ENCODE measurements at places on chromosomes 13 and 19. TPM values are rescaled to one million over a fixed set of nuclear protein-coding genes. Genes with fewer than 3 reads are reported as not detected.

GRCh38 chr19:50492303-50493052 lies 15.8 kb upstream of the GARIN5A start:
- DNase-seq = no peak

DNA sequence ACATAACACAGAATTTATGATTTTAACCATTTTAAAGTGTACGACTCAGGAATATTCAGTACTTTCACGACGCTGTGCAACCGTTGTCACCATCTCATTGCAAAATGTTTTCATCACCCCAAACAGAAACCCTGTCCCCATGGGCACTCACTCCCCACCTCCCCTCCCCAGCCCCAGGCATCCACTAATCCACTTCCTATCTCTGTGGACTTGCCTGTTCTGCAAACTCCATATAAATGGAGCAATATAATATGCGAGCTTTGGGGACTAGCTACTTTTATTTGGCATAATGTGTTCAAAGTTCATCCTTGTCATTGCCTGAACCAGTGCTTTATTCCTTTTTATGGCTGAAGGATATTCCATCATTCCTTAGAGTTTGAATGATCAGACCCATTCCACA lies 7.3 kb upstream of the INSR start:
- no peak for DNase-seq

DNA sequence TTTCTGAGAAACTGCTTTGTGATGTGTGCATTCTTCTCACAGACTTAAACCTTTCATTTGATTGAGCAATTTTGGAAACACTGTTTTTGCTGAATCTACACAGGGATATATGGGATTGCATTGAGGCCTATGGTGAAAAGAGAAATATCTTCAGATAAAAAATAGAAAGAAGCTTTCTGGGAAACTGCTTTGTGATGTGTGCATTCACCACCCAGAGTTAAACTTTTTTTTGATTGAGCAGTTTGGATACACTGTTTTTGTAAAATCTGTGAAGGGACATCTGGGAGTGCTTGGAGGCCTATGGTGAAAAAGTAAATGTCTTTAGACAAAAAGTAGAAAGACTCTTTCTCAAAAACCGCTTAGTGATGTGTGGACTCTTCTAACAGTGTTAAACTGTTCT lies 1683.8 kb downstream of the UQCRFS1 start:
- no peak for DNase-seq

DNA sequence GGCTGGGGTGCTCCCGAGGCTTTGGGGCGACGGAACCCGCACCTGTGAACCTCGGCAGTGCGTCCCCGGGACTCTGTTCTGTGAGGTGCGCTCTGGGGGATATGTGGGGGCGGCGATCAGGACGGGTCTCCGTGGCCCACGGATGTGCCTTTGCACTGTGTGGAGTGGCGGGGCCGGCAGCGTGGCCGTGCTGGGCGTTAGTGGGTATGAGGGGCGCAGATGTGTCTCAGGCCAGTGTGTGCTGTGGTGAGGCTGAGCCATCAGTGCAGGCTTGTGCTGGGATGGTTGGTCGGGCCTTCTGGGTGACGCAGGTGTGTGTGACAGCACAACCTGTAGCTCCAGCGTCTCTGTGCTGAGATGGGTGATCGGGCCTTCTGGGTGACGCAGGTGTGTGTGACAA lies 16.9 kb downstream of the ZNF331 start:
- DNase-seq = no peak

PIP5K1C gene
- 2.8 TPM for total RNA-seq

DNA sequence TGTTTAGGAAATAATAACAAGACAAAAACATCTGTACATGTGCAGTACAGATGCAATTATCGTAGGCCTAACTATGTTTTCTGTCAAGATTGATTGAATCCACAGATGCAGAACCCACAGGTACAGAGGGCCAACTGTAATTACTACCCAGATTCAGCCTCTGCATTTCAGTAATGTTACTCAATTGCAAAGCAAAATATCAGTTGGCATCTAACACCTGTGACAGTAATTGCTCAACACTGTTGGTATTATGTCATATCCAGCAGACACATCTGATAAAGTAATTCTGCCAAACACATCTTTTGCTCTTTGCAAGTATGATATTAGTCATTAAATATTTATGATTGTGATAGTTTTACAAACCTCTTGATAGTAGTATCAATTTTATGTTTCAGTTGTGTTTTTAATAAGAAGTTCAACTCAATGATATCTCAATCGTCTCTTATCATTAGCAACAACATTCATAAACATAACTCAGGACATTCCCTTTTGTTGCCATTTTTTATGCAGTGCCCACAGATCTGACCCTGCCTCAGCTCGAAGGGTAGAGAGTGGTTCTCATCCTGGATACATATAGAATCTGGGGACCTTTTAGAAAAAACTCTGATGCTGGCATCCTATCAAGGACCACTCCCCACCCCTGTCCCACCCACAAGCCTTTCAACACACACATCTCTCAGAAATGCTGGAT lies 104.7 kb downstream of the MYCBP2 start:
- no peak for DNase-seq

DNA sequence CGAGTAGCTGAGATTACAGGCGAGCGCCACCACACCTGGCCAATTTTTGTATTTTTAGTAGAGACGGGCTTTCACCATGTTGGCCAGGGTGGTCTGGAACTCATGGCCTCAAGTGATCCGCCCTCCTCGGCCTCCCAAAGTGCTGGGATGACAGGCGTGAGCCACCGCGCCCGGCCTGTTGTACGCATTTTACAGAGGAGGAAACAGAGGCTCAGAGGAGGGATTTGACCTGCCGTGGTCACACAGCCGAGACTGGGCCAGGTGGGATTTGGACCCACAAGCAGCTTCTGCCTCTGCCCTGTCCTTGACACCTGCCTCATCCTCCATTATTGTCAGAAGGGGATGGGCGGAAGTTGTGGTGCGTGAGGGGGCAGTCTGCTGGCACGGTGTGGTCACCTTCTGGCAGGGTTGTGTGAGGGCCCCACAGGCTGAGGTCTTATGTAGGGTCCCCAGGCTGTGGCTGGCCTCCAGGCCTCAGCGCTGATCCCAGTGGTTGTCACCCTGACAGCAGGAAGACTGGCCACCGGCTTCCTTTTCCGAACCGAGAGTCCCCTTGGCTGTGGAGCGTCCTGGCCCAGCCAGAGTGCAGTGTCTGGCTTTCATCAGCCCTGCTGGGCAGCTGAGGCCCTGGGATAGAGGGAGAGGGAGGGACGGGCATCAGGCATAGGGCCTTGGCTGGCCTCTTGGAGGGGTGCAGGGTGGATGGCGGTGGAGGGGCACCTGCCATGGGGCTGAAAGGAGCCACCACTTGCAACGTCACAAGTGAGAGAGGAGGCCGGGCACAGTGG lies 20.3 kb downstream of the NFIC start:
- DNase-seq = no peak

DNA sequence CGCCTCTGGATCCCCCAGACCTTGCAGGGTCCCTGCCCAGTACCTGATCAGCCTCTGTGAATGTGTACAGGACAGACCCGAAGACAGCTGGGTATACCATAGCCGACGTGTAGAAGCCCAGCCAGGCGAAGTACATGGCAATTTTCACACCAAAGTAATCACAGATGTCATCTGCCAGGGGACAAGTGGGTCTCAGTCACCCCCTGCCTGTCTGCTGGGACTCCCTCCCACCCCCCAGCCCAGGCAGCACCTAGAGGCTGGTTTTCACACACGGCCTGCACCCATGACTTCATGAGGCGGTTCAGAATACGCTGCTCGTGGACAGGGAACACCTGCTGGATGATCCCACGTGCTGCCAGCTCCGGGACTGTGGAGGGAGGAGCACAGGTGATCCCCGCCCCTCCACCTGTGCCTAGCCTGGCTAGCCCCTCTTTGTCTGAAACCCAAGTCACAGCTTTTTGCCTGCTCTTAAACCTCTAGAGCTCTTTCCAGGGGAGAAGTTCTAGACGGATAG lies 3.6 kb downstream of the ANO8 start:
- DNase-seq = no peak

ETV2 gene
- total RNA-seq = not detected

DNA sequence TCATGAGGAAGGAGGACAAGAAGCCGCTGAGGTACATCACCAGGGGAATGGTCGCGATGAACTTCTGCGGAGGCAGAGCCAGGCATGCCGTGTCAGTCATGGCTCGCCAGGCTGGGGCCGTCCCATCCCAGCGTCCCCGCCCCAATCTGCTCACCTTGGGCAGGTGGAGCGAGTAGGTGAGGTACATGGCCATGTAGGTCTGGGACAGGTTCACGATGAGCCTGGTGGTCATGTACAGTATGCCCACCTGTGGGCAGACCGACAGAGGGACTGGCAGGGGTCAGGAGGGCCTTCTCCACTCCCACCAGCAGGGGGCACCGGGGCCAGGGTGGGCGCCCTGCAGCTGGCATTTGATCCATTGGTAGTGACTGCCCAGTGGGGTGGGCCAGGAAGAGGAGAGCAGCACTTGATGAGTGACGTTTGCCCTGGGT lies 8.3 kb downstream of the TEKTIP1 start:
- DNase-seq = no peak

TNNT1 gene
- total RNA-seq = 1.7 TPM

PROZ gene
- not detected for total RNA-seq

DNA sequence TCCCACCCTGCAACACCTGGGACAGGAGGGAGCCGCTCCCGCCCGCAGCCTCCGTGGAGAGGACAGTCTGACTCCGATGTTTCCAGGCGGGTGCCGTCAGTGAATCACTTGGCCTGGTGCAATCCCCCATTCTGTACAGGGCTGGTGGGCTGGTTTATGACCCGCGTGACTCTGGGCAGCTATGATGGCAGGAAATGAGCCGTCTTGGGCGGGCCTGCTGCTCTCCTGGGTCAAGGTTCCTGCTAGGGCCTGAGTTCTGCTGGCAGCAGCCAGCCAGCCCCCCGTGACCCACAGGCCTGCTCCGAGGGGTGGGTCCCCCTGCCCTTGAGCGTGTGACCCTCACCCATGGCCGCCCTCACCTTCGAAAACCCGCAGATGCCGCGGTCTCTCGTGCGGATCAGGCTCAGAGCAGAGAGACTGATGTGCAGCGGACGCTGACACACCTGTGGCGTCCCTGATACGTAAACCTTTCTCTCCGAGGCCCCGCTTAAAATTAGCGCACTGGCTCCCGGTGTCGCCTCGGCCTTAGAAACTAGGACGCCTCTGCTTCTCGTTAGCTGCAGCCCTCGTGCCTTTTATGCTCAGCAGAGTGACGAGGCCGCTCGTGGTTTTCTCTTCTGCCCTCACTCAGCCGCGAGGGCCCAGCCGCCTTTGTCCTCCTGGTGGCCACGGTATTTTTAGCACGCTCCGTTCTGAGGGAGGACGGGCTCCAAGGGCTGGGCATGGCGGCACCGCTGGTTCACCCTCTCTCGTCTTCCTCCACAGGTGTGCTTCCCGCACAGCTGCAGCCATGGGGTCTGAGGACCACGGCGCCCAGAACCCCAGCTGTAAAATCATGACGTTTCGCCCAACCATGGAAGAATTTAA lies 63.4 kb downstream of the KDM4B start:
- no peak for DNase-seq

SCAMP4 gene
- 33.0 TPM for total RNA-seq

DNA sequence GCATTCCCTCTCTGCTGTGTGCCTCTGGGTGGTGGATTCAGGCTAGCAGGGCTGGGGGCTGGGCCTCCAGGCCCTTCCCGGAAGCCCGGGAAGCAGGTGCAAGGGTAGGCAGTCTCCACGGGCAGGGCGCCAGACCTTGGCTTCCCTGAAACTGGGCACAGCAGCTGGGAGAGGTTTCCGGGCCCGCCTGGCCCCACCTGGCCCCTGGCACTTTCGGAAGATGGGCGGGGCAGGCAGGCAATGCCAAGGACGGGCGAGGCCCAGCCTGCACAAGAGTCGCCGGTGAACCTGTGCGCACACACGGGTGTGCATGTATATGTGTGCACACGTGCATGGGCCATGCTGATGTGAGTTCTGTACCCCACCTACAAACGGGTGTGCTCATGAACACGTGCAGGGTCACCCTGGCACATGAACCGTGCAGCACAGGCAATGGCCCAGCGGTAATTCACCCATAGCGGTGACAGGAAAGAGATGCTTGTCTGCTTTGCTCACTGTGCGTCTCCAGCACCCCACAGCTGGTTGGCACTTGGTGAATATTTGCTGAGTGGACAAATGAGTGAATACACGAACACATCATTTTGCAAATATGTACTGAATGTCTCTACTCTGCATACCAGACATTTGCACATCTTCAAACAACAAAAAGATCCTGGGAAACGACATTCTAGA lies 15.3 kb downstream of the GADD45B start:
- peak; percentile 86 for DNase-seq

LRRC63 gene
- 0.16 TPM for total RNA-seq

DNA sequence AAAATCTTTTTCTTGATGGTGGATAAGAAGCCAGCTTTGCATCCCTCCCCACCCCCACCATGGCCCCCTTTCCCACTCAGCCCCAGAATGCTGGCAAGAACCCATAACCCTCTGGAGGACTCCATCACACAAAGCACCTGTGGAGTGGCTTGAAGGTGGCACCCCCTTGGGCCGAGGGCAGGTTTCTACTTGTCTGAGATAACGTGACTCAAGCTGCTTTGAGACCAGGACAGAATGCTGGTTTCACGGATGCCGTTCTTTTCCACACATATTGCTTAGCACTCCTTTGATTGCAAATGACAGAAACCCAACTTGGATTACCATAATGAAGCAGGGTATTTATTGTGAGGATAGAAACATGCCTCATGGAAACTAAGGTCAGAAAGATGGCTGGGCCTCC lies 82.2 kb downstream of the LACC1 start:
- DNase-seq = no peak

LACC1 gene
- total RNA-seq = 1.2 TPM

- no peak for DNase-seq
Observed at GRCh38 chr19:54268936-54269335, 11.9 kb upstream of the LILRB5 start.

GRCh38 chr19:49528211-49528771 lies 488 bp downstream of the RCN3 start:
- DNase-seq = peak; percentile 80

DNA sequence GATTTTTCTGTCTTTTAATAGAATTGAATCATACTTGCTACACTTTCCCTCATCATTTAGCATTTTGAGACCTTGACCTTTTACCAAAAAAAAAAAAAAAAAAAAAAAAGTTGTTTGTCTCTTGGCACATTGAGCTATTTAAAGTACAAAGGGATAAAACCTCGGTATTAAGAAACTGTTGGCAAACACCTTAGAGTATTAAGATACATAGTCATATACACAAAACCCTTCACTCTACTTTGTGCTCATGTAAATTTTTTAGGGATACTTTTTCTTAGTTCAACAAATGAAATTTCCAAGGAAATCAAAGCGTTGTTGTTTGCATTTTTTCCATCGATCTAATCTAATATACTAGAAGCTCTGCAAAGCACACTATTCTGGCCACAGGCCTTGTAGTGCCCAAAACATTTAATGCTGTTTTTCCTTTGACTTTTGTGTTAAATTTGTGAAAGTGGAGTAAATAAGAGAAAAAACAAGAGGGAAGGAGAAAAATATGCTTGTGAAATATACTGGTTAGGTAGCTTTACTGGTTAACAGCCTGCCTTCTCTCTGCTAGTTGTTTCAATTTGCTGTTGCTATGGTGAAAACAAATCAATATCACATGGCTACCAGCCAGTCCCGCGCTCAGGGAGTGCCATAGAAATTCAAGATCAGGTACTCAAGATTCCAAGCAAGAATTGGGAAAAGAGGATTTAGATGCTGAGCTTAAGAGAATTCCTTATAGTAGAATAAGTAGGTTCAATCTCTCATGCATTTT lies 2.6 kb downstream of the MBNL2 start:
- no peak for DNase-seq
